Fibroblast of skin of left biceps (primary cell): ENCODE measurements at places on chromosomes 7 and 10.

DNA sequence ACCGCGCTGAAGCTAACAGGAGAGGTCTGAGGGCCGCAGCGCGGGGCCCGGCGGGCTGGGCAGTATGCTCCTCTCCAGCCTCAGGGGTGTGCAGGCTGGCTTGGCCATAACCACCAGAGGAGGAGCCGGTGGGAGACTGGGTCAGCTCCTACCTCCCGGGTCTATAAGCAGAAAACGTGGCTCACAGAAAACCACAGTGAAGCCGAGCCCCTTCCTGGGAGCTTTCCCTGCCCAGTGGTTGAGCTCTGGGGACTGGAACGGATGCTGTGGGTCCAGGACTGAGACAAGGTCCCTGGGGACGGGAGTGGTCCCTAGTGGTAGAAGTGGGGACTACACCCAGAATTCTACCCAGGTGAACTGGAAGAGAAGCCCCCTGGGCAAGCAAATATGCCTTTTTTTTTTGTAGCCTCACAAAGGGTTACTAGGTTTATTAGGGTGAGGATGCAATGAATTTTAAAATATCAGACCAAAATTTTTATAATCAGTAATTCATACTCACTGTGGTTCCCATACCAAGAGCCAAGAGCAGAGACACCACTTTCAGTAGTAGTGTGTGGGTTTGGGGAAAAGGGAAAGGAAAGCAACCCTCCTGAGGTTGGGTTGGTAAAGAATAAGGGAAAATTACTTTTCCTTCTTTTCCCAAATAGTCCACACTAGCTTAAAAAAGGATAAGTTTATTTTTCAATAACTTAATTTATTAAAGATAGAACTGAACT lies 67.9 kb upstream of the PRKCQ start:
- no peak for DNase-seq

DNA sequence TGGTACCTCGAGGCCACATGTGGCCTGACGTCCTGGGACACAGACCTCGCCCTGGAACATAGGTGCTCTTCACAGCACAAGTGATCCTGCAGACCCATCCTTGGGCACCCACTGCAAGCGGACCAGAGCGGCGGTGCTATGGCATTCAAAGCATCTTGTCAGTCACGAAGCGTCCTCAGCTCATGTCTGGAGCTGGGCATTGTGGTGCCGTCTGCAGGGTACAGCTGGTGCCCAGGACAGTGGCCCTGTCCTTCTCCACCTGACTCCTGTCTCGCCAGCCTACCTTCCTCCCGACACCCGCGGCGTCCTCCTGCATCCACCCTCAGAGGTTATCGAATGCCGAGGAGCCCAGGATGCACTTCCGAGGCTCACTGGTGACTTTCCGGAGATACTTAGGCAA lies 26.5 kb downstream of the ADGRA1 start:
- DNase-seq = no peak

DNA sequence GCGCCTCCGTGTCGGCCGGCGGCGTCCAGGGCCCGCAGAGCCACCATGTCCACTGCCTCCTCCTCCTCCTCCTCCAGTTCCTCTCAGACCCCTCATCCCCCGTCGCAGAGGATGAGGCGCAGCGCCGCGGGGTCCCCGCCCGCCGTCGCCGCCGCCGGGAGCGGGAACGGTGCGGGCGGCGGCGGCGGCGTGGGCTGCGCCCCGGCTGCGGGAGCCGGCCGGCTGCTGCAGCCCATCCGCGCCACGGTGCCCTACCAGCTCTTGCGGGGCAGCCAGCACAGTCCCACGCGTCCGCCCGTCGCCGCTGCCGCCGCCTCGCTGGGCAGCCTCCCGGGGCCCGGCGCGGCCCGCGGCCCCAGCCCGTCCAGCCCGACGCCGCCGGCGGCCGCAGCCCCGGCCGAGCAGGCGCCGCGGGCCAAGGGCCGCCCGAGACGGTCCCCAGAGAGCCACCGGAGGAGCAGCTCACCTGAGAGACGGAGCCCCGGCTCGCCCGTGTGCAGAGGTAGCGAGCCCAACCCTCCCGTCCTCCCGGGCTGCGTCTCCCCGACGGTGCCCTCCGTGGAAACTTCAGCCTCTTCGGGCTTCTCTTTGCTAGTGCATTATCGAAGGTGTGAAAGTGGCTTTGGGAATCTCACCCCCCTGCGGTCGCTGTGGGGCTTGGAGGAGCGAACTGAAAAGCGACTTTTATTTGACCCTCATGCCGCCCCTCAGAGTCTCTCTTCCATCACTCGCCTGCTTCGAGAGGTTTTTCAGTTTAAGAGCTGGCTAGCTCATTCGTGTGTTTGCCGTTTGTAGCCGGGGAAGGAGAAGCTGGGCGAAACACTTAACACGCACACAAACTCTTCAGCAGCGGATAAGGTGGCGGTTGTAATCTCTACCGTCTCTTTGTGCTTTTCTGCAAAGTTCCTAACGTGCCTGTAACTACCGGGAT lies 975 bp downstream of the GLCCI1 start:
- no peak for DNase-seq

DNA sequence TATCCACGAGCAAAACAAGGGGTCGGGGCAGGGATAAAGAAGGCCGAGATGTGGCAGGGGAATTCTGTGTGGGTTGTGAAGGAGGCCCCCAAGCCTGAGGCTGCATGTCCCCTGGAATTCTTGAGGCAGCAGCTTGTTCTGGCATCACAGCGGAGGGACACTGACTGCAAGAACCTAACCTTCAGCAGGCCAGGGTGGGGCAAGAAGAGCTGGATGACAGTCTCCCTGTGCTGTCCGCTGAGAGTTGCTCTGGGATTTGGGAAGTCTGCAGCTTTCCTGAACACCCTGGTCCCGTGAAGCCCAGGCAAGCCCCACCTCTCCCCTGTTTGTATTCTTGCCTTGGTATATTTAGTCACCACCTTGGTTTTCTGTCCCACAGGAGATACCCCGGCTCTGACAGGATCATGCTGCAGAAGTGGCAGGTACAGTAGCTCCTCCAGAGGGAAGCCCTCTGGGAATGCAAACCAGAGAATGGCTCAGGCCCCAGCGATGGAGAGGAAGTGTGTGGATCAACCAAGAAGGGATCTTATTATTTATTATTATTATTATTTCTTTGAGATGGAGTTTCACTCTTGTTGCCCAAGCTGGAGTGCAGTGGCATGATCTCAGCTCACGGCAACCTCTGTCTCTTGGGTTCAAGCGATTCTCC lies 1.9 kb upstream of the LRRC18 start:
- DNase-seq = no peak

GRCh38 chr7:9842301-9842700 lies 1131.4 kb upstream of the PHF14 start:
- DNase-seq = no peak

DNA sequence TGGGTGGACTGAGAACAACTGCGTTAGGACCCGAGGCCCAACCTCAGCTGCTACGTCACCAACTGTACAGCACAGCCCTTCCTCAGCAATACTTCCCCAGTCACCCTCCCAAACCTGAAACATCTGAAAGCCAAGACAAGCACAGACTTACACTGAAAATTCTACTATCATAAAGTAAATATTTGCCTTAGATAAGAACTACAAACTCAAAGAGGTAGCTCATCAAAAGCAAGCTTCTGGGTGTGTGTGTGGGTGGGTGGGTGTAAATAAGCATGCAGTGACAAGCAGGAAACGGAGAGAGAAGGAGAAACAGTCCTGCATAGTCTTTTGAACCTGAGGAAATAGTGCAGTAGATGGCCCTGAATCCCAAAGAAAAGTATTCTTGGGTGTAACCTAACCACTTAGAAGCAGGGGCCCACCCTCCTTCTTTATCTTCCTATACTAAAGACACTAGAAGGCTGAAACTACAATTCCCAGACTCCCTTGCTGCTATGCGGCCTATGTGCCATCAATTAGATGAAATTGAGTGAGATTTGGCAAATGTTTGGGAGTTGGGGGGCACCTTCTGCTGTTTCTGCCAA lies 18.7 kb downstream of the SLC25A13 start:
- DNase-seq = no peak

DNA sequence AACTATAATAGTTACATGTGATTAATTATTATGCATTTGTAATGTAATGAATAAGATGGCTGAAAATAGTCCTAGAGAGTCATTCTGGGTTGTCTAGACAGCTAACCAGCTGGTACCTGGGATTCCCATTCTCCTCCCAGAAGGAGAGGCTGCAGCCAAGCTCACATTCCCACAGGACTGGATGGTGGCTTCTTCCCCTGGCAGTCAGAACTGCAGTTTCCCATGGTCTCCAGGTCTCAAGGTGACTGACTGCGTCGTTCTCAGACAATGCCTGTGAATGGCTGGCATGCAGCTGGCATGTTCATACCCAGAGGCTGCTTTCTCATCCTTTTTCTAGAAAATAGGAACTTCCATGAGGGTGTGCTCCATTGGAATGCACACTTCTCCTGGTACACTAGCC lies 21.3 kb downstream of the TAS2R16 start:
- no peak for DNase-seq

DNA sequence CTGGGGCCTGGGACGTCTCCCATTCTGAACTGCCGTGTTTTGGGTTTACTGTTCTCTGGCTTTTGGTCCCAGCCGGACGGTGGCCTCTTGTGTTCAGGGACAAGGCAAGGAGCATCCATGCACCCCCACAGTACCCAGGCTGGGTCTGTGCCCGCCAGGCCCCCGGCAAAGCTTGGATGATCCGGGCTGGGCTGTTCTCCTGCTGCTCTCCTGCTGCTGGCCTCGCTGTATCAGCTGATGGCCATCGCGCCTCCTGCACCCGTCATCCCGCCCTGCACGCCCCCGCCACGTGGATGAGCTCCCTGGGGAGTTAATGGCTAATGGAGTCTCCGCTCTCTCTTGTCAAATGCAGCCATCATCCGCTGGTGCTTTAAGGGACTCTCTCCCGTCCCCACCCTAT lies 14.9 kb upstream of the PSMG3 start:
- DNase-seq = no peak

- DNase-seq = no peak
These were observed 69.5 kb downstream of the RAPGEF5 start for GRCh38 chr7:22287412-22287811.

DNA sequence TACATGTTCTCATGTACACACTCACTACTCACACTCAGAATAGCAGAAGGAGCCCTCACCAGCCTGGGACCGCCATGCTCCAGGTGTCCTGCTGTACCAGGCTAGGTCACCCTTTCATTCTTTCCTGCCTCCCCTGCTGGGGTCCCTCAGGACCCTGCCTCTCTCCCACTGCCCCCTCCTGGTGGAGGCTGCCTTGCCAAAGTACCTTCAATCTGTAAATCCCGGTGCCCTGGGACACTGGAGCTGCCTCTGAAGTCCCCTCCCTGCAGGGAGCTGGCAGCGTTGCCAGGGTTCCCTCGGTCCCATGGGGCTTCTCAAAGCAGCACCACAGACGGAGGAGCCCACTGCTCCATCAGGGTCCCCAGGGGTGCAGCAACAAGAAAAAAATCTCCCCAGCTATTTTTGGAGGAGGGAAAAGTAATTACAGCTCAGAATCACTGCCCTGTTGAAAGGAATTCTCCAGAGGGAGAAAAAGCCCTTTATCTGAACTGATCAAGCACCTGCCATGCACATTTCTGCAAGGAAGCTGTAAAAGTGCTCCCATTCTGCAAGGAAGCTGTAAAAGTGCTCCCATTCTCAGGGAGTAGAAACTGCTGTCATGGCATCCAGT lies 259.9 kb downstream of the PTPRN2 start:
- no peak for DNase-seq

DNA sequence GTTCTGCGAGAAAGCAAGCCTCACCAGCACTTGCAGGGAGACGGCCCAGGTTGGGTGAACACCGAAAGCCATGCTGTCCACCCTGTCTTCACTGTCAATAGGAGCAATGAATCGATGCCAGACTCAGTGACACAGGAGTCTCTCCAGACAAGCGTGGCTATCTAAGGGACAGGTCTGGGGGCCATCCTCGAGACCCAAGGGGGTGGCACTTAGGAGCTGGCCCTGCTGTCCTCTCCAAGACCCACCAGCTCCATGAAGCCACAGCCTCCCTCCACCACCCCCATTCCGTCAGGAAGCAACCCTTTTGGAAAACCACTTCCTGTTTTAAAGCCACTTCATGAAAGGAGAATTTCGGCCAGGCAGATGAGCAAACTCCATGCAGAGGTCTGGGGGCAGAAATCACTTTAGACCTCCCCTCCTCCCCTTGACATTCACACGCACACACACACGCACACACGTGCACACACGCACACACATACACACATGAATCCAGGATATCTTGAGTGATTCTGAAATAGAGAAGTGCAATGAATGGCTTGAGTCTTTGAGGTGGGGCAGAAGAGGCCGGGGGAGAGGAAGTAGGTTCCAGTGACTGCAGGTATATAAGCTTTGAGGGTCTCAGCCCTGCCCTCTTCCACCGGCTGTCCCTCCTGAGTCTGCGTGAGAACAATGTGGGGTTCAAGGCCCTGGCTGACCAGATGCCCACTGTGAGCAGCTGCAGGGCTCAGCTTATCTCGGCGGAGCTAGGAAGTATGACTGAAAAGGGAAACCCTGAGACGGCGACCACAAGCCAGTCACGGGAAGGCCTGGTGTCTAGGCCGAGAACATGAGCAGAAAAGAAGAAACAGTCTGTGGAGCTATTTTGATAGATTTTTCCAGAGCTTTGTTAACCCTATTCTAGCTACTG lies 25.0 kb downstream of the RGS10 start:
- DNase-seq = no peak

DNA sequence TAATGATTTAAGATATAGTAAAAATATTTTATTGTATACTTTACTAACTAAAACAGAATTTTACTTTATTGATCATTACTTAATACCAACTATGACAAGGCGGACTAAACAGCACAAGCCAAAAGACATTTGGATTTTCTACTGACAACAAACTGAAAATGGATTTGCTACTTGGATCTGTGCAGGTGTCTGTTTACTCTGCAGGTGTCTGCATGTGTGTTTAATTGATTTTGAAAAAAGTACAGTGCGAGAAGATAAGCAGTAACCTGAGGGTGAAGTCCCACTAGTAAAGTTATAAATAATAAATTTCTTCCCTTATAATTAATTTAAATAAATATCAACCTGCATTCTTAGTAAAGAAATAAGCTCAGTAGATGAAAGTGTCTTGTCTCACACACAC lies 696.8 kb upstream of the MBL2 start:
- no peak for DNase-seq

GRCh38 chr7:27948861-27949260 lies 208.9 kb downstream of the TAX1BP1 start:
- DNase-seq = no peak
